ENCODE measurements at places on chromosomes 16 and 17.

DNA sequence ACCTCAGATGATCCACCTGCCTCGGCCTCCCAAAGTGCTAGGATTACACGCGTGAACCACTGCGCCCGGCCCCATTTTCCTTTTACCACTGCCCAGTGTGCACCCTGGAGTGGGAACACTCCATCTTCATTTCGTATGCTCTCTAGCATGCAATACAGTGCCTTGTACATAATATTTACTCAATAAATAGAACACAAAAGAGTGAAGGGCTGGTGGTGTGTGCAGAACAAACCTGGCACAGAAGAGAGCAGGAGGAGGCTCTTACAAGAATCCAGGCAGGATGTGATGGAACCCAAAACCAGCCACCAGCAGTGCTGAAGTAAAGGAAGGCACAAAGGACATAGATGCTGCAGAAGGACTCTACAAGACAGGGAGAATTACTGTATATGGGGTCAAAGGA is 7.3 kb downstream of the KRT37 start:
- no peak for DNase-seq

DNA sequence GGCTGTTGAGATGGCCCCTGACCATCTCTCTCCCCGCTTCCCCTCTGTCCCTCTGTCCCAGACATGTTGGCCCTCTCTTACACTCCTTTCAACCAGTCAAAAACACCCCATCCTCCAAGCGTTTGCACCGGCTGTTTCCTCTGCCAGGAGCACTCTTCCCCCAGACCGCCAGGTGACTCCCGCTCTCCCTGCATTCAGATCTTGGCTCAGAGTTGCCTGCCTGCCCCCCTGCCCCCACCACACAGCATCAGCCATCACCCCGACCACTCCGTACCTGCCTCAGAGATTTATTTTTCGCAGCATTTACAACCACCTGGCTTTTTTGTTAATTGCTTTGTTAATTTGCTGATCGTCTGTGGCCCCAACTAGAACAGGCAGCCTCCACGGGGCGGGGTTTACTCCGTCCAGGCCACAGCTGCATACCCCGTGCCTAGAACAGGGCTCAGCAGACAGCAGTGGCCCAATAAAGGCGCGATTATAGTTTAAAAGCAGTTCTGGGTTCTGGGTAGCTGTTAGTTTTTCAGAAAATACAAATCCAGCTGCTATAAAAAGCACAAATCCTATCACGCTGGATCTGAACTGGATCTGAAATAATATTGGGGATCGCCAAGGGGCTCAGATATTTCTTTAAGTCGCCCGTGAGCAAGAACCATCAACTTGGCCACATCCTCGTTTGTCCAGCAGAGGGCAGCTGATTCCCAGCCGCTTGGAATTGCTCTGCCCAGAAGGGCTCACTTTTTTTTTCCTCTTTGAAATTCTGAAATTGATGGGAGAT is 173.6 kb downstream of the IRF8 start:
- DNase-seq, result peak; percentile 14

DNA sequence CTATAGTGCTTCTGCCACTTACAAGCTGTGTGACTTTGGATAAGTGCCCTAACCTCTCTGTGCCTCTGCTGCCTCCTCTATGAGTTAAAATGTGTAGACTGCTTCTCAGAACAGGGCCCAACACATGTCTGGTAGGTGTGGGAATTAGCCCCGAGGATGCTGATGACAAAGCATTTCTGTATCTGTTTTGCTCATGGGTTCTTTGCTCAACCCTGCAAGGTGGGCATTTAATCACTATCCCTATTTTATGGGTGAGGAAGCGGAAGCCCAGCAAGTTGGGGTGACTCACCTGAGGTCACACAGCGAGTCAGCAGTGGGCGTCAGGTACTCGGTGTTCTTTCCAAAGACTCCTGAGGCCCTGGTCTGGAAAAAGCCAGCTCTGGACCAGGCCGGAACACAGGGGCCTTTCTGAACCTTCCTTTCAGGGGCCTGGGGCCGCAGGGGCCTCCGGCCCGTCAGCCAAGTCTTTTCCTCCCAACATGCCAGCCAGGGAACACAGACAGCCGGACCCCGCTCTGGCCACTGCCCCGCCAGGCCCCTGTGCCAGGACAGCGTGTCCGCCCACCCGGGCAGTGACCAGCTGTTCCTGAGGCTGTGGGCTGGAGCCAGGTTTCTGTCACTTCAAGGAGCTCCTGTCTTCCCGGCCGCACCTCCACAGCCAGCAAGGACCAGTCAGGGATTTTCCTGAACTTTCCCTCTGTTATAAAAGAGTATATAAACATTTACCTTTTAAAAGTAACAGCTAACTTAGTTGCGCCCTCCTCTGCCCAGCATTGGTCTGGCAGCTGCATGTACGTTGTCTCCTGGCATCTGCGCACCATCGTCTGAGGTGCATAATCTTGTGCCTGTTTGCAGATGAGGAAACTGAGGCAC is 62.5 kb downstream of the SREBF1 start:
- no peak for DNase-seq

DNA sequence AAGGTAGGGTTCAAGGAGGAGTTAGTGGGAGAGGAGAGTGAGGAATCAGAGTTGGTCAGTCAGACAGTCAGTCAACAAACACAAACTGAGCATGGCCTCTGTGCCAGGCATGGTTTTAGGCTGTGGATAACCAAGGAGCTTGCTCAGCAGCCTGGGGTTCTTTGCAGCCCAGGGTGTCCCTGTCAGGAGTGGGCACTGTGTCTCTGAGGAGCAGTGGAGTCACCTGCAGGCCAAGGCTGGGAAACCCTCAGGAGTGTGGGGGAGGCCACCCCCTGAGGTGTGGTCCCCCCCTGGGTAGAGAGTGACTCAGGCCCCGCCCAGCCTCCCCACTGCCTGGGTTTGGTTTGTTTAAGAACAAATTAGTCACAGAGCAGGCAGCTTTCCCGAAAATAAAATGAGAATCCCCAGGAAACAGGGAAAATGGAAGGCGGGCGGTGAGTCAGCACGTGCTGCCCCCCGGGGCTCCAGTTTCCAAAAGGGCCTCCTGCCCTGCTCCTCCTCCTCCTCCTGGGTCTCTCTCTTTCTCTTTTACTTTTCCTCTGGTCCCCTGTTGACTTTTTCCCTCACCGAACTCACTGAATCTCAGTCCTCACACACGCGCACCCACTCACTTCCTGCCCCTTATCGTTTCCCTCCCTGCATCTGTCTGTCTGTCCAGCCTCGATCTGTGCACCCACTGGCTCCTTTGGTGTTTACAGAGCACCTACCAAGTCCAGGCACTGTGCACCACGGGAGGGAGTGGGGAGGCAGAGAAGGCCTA is 44.3 kb downstream of the SOCS3 start:
- peak; percentile 50 for DNase-seq

GRCh38 chr16:66511602-66512271 is 38.2 kb downstream of the TK2 start:
- DNase-seq, result no peak

- no peak for DNase-seq
Observed at GRCh38 chr17:18253947-18254821, 4.4 kb downstream of the FLII start.

- DNase-seq, result no peak
Observed at GRCh38 chr16:87965417-87965816, 14.2 kb downstream of the BANP start.

DNA sequence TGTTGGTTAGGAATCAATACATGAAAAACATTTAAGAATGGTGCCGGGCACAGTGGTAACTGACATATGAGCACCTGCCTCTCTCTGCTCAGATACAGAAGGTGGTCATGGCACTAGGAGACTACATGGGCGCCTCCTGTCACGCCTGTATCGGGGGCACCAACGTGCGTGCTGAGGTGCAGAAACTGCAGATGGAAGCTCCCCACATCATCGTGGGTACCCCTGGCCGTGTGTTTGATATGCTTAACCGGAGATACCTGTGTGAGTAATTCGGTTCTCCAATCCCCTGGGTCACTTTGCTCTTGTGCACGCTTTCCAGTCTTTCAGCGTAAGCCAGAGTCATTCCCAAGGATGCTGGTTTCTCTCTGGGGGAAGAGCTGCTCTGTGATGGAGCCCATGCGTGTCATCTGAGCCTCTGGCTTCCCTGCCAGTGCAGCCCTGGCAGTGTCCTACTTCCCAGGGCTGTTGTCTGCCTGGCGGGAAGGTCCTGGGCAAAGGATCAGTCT is 3.0 kb upstream of the CD68 start:
- no peak for DNase-seq

- DNase-seq, result no peak
Observed at GRCh38 chr16:9302072-9302471, 210.6 kb downstream of the HAPSTR1 start.

DNA sequence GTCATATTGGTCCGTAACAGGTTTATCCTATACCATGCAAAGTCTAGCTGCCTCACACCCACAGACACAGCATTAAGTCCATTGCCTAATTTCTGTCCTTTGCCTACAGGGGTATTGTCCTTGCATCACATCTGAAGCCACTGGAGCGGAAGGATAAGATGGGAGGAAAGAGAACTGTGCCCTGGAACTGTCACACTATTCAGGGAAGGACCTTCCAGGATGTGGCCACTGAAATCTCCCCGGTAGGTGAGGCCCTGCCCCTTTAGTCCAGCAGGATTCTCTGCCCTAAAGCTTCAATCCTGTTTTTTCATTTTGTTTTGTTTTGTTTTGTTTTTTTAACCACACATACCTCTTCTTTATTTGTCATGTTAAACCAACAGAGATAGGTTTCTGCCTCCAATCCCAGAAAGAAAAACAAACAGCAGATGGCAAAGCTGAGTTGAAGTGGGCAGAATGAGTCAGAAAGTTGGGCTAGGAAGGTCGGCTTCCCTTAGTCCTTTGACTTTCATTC is 2.2 kb upstream of the EFTUD2 start:
- DNase-seq, result no peak

- peak; percentile 46 for DNase-seq
Observed at GRCh38 chr17:16428098-16428882, 12.9 kb downstream of the TRPV2 start.

- peak; percentile 69 for DNase-seq
Observed at GRCh38 chr17:3827124-3827773, 18.8 kb downstream of the NCBP3 start.

GRCh38 chr17:43983196-43983514 is 21.3 kb upstream of the NAGS start:
- DNase-seq, result no peak

- DNase-seq, result no peak
Observed at GRCh38 chr17:863880-864279, 81.7 kb downstream of the MRM3 start.

- no peak for DNase-seq
Observed at GRCh38 chr16:78641433-78641832, 542.0 kb downstream of the WWOX start.

- DNase-seq, result no peak
Observed at GRCh38 chr16:28112908-28113307, 49.4 kb upstream of the GSG1L start.

DNA sequence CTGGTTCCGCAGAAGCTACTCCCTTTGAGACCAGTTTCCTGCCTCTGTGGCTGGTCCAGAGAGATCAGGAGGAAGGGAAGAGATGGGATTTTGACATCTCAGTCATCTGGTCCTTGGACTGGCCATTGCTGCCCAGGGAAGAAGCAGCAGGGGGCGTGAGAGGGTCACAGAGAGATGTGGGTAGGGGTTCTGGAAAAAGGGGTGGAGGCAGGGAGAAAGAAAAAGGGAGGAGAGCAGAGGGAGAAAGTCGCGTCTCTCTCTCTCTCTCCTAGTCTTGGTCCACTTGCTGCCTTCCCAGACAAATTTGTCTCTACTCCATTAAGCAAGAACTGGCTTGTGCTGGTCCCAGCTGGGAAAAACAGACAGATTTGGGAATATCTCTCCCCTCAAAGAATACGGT is 4.4 kb downstream of the SHBG start:
- no peak for DNase-seq

DNA sequence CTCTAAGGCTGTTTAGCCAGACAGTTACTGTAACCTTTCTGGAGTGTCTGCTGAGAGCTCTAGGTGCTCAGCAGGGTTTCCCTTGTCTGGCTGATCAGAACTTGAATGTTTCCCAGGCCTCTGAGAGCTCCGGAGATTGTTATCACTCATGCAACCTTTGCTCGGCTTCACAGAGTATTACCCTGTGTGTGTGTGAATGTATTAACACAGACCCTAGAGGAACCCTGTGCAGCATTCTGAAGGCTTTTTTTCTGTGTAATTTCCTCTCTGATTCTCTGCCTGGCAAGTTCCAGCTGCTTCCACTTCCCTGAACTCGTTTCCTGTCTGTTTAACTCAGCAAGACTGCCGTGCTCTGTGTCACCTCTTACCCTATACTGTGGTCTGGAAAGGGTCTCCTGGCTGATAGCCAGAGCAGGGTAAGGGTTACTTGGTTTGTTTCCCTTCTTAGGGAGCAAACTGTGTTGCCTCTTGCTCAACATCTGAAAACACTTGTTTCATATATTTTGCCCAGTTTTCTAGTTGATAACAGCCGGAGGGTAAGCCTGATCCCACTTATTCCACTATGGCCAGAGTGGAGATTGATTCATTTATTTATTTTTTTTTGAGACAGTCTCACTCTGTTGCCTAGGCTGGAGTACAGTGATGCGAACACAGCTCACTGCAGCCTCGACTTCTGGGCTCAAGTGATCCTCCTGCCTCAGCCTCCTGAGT is 21.7 kb downstream of the PRMT7 start:
- DNase-seq, result no peak

- DNase-seq, result no peak
Observed at GRCh38 chr16:87541147-87541871, 48.5 kb upstream of the ZCCHC14 start.

DNA sequence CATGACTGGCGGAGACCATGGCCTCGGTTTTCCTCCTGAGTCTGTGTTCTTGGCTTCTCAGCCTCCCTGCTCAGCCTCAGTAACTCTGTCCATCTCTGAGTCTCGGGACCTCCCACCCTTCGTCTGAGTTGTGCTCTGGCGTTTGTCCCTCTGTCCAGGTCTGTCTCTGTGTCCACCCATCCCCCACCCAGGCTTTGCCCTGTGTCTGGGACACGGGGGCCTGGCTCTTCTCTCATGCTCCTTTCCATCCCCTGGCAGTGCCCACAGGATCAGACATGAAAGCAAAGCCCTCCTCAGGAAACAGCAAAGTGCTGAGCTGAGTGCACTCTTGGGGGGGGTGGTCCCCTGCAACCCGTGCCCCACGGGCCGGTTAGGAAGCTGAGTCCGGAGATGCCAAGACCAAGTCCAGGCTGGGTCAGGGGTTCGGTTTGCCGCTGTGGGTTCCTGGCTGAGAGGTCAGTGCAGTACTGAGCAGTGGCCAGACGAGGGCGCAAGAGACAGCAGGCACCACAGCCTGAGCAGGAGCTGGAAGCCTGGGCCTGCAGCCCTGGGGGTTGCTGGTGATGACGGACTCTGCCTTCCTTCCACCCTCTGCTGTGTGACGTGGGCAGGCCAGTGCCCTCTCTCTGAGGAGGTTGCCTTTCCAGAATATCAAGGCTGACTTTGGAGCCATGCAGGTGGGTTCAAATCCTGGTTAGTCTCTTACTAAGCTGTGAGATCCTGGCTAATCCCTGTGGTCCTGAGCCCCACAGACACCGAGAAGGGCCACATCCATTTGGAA is 2.5 kb downstream of the P2RX1 start:
- peak; percentile 80 for DNase-seq

GRCh38 chr17:79272666-79273219 is 198.1 kb downstream of the ENGASE start:
- DNase-seq, result no peak

GRCh38 chr17:80277751-80278671 is 17.4 kb downstream of the RNF213 start:
- no peak for DNase-seq

GRCh38 chr17:45040459-45040858 is 11.0 kb downstream of the DCAKD start:
- DNase-seq, result no peak
